ENCODE measurements at places on chromosomes 12 and 14.

DNA sequence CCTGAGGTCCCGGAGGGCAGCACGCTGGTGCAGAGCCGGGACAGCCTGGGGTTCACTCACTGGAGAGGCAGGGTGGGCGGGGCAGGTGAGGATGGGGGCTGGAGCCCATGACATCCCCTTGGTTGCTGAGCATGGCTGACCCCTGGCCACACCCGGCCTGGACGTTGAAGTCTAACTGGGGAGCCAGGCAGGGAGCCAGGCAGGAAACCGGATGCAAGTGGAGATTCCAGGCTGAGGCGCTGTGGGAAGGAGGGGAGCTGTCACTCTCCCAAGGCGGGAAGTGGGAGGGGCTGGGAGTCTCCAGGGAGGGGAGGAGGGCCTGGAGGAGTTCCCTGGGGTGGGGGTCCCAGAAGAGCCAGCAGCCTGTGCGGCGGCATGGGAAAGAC lies 7.7 kb upstream of the INF2 start:
- no peak for DNase-seq

DNA sequence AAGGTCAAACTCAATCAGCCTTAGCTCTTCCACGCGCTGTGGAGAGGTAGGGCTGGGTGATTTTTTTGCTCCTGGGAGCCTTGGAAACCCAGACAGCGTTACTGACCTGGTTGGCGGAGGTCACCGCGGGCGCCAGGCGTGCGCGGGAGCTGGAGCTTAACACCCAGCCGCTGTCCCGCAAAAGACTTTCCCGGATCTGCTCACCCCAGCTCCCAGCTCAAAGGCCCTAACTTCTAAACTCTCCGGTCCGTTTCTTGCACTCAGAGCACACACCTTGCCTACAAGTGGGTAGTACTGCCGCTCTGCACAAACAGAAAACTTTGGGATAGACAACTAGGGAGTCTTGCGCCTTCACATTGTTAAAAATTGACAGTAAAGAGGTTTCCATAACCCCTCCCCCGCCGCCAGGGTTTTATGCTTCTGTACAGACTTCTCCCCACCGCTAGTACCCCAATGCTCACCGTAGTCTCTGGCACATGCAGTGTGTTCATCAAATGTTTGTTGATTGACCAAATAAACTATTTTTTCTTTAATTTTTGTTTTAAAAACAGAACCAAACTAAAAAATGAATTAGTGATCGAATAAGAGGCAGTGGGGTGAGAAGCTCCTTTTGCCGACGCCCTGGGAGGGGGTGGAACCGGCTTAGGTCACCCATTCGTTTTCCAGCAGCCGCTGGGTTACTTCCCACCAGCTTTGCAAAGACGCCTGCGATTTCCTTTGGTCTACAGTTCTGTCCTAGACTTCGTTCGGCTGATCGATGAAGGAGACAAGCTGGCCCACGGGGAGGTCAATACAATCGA lies 12.7 kb upstream of the TBX3 start:
- no peak for DNase-seq

DNA sequence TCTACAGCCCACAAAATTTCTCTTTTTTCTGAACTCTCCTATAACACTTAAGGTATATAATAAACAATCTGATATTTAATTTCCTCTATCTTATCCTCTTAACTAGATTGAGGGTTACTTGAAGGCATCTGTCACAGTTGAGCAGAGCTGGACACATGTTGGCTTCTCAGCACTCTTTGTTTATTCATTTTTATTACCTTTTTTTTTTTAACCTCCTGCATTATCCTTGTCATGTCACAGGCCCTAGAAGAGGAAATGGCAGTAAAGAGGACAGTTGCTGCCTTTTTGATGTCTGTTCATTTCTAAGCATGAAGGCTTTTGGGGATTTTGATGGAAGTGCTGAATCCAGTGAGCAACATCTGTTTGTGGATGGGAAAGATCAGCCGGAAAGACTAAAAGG lies 32.5 kb upstream of the EVL start:
- no peak for DNase-seq

GRCh38 chr14:90137807-90138206 lies 76.0 kb downstream of the KCNK13 start:
- DNase-seq = no peak

GRCh38 chr14:104821971-104822608 lies 21.2 kb downstream of the ZBTB42 start:
- DNase-seq = no peak

DNA sequence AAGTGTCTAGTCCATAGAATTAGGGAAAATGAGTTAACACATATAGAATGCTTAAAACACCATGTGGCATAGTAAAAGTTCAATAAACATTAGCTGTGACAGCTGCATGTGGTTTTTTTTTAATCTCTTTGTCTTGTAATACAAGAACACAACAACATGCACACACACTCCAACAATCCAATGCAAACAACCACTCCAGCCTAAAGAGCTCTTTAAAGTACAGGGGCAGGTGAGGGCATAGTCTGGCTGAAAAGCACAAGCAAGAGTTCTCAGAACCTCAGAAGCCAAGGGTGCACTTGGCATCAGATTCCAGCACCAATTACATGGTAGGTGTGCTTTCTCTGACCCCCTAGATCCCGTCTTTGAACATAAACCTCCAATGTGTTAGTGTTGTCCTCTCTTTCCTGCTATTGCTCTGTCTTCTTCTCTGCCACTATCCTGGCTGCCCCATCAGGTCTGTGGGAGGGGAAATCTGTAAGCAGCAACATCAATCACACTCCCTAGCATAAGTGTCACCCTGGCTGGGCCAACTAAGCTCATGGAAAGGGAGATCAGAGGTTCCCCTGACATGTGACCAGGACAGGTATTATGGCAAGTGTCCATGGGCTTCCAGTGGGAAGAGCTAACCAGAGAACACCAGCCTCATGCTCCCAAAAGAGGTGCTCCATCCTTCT lies 91.0 kb downstream of the SLC8A3 start:
- no peak for DNase-seq

DNA sequence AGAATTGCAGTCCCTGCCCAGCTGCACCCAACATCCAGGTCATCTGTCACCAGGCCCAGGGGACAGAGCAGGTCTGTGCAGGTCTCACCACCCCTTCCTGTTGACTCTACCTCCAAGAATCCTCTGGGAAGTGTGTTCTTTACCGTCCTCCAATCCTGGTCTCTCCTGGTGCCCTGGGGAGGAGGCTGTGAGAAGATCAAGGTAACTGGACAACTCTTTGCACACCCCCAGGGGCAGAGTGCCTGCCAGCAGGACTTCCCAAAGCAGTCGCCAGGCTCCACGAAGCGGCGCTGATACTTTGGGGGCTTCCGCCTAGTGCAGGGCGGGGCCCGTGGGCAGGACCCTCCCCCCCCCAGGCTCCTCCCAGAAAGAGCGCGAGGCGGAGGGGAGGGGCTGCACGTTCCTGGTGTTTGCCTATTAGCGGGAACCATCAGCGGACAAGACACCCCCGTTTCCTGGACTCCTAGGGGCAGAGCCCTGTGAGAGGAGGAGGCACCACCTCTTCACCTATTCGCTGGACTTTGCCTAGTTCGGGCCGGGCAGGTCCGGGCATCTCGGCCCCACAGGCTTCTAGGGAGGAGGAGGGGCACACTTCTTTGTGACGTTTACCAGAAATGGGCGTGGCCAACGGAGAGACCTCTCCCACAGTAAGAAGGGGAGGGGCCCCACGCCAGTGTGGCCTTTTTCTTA lies 918.0 kb downstream of the AACS start:
- DNase-seq = no peak

DNA sequence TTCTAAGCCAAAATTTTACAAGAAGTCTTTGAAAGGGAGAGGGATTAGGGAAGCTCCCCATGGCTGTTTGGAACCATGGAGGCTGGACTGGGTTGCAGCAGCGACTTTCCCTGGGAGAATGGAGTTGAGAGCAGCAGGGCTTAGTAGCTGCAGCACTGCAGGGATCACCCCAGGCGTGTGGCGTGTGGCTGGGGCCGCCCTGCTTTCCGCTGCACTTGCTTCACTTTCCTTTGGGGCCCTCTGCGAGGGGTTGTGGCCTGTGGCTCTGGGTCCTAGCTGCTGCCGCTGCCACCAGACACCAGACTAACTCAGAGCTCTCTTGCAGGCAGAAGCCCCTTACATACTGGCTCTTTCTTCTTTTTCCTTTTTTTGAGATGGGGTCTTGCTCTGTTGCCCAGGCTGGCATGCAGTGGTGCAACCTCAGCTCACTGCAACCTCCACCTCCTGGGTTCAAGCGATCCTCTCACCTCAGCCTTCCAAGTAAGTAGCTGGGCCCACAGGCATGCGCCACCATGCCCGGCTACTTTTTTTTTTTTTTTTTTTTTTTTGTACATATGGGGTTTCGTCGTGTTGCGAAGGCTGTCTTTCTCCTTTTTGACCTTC lies 25.4 kb downstream of the CCDC62 start:
- no peak for DNase-seq

DNA sequence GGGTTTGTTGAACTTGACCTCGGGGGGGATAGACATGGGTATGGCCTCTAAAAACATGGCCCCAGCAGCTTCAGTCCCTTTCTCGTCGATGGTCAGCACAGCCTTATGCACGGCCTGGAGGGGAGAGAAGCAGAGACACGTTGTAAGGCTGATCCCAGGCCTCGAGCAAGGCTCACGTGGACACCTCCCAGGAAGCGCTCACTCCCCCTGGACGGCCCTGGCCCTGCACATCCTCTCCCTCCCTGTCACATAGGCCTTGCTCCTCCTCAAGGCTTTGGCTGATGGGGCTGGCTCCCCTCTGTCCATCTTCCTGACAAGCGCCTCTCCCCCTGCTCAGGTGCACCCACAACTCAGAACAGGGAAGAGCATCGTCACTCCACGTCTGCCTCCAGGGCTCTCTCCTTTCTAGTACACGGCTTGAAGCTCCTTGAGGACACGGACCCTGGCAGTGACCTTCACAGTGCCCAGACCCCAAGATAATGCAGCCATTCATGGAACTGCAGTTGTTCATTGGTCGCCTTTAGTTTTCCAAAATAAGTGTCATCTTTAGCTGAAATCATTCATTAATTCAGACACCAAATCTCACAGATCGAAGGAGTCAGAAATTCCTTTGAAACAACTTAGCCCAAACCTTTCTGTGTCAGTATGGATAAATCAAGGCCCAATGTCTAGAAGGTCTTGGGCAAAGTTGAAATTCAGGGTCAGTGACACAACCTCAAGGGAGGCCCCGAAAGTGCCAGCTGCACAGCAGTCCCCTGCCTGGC lies 9.7 kb downstream of the SERPINA1 start:
- DNase-seq = no peak

DNA sequence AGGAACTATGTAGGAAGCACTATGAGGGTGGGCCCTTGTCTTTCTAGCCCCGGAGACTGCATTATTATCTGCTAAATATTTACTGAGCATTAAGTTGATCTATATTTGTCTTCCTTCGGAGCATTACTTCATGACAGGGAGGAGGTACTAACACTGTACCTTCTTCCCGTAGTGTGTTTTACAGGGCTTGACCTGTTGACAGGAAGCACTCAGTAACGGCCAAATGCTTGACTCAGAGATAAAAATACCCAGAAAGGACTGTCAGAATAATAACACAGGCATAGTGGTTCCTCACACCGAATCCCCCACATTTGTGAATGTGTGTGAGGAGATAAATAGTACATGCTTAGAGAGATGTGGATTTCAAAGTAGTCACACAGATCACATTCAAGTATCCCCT lies 466.6 kb downstream of the EGLN3 start:
- no peak for DNase-seq

GRCh38 chr14:89707086-89707485 lies 247.4 kb downstream of the EFCAB11 start:
- no peak for DNase-seq

- DNase-seq = no peak
Measured at GRCh38 chr14:98888927-98889835, 382.8 kb downstream of the BCL11B start.

DNA sequence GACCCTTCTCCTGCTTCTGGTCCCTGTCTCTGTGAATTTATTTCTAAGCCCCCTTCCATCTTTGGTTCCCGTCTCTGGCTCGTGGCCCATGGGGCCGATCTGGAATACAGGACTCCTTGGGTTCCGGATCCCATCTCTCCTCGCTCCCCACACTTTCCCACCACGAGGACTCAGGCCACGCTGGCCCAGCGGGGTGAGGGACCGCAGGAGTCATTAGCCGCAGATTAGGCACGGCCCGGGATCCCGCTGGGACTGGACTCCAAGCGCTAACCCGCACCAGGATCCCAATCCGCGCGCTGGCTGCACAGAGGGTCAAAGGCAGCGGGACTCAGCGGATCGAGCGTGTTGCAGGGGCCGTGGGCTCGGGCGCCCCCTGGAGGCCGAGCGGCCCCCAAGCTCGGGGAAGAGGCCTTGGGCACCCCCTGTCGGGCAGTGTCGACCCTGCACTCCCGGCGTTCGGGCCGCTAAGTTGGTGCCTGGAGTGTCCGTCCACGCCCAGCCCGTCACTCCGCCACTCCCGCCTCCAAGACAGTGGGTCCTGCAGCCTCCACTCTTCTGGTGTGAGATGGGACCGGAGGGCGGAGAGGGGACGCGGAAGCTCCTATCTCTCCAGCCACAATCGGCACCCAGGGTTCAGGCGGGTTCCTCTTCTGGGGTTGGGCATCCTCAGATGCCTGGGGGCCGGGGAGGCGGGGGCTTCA lies 9.5 kb downstream of the SHMT2 start:
- no peak for DNase-seq

GRCh38 chr12:3770891-3771290 lies 18.0 kb upstream of the CRACR2A start:
- no peak for DNase-seq

- no peak for DNase-seq
Measured at GRCh38 chr12:97456571-97457188, 5.9 kb upstream of the RMST start.

- no peak for DNase-seq
Measured at GRCh38 chr14:79281244-79282152, 929.8 kb downstream of the DIO2 start.

DNA sequence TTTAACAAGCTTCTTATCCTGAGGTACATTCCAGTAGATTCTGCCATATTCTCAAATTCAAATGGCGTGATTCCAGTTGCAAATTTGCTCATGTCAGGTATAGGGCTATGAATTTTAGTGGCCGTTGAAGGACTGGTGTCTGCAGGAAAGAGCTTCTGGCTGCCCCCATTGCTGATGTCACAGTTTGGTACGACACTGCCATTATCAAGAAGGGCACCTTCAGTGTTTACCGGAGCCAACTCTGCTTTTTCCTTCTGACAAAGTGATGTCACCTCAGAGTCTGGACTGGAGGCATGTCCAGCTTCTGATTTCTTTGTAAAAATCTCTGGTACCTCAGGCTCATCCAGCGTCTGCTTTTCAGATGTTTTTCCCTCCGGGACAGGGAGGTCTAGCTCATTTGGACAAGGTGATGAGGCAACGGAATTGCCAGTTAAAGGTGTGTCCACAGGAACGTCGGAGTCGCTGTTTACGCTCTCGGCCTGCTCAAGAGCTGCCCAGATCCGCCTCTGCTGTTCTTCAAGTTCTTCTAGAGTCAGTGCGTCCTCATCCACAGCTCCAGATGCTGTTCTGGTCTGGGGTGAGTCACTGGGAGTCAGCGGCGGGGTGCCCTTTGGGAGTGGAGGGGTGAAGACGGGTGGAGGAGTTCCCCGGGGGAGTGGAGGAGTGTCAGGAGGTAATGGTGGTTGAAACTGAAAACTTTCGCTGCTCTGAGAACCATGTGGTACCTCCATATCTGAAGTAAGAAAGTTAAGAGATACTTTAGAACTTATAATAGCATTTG lies 27.0 kb downstream of the ZCCHC8 start:
- DNase-seq = no peak

- DNase-seq = no peak
Measured at GRCh38 chr12:71896205-71896882, 42.3 kb upstream of the TPH2 start.

GRCh38 chr12:39292125-39292630 lies 150.7 kb downstream of the KIF21A start:
- DNase-seq = no peak
